ENCODE measurements at places on chromosomes 7 and 10.
A peak's percentile ranks its signal among the peaks of the same experiment; 100 is the strongest.

- DNase-seq, result no peak
Observed at GRCh38 chr7:77797734-77798393, 370 bp downstream of the TMEM60 start.

DNA sequence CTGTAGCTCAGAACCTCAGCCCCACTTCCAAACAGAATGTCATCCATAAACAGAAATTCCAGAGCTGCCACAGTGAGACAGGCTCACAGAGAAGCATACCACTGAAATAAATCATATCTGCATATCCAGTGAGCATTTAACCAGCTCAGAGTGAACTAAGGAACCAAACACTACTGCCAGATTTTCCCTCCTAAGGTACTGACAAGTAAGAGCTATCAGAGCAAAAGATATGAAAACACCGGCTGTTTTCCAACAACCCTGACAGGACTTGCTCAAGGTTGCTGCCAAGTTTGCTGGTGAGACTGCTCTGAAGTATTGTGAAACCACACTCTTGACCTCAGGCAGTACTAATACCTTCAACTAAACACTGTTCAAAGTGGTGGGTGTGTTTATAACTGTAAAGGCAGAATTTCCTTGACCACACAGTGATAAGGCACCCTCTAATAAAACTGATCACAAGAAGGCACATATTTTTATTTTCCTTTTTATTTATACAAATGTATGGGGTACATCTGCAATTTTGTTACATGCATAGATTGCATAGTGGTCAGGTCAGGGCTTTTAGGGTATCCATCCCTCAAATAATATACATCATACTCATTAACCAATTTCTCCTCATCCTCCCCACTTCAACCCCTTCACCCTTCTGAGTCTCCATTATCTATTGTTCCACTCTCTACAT is 18.3 kb downstream of the SGMS1 start:
- DNase-seq, result peak; percentile 97

DNA sequence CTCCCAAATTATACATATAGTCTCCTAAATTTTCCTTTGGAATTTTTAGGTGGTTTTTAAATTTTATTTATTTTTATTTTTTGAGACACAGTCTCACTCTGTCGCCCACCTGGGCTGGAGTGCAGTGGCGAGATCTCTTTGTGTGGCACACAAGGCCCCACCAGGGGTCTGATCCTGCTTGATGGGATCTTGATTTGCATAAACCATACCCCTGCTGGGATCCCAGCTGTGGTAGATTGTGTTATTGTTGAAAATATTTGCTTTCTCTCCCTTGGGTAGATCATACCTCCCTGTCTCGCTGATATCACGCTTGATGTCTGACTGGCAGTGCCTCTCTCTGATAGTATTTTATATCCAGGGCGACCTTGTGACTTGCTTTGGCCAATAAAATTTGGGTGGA is 5.6 kb upstream of the MUC3A start:
- no peak for DNase-seq

- DNase-seq, result no peak
Observed at GRCh38 chr7:92873776-92874175, 37.4 kb upstream of the CDK6 start.

DNA sequence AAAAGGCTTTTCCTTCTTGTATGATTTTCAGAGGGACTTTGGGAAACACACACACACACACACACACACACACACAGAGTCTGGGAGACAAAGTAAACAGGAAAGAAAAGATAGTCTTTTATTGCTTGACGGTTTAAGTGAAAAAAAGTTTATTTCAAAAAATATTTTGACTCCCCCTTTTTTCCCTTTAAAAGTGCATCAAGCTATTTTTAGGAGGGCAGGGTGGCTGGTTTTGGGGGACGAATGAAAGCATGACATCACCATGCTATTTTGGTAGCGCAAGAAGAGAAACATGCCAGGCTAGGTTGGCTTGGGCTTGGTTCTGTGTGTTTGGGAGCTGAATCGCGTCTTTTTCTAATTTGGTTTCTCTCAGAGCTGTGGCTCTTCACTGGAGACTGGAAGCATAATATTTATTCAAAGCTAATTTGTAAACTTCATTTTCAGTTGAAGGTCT is 129.2 kb downstream of the BAMBI start:
- DNase-seq, result no peak

GRCh38 chr7:150481922-150482321 is 31.5 kb downstream of the GIMAP8 start:
- no peak for DNase-seq

Data from bronchial epithelial cell (primary cell).